T-helper 22 cell (primary cell): ENCODE measurements at places on chromosomes 3 and 15.

DNA sequence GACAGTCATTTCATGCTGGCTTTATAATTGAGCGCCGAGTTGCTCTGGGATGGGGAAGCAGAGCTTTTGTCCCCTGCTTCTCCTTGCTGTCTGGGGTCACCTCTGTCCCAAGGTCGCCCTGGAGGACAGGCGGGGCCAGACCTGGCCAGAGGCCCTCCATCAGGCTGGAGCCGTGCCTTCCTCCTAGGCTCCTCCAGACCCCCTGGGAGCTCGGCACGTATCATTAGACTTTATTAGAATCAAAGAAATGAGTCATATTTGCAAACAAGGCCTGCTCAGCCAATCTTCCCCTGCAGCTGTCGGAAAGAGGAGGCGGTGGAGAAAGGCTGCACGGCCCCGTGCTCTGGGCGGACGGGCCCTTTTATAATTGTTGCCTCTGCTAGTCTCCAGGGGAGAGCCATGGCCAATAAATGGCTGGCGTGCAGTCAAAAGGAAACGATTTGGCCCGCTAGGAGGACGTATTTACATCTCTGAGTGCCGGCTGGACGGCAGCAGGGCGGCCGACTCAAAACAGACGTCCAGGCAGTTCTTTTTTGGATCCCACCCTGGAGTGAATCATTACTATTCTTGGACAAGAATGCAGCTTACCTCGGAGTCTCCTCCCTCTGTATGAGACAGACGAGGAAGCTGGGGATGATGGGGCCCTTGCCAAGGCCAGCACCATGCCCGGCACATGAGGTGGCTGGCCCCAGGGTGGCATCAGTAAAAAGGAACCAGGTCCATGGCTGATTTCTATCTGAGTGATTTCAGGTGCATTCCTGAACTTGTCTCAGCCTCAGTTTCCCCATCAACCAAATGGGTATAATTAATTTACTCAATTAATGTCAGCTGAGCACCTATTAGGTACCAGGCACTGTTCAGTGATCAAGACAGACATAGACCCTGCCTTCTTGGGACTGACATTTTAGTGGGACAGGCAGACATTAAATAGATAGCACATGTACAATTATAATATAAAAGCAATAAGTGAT is 50.6 kb downstream of the SLC6A6 start:
- no peak for DNase-seq

- no peak for DNase-seq
Measured at GRCh38 chr3:152376351-152377183, 107.8 kb downstream of the MBNL1 start.

- DNase-seq, result no peak
Measured at GRCh38 chr3:74281705-74282104, 332.8 kb downstream of the CNTN3 start.

DNA sequence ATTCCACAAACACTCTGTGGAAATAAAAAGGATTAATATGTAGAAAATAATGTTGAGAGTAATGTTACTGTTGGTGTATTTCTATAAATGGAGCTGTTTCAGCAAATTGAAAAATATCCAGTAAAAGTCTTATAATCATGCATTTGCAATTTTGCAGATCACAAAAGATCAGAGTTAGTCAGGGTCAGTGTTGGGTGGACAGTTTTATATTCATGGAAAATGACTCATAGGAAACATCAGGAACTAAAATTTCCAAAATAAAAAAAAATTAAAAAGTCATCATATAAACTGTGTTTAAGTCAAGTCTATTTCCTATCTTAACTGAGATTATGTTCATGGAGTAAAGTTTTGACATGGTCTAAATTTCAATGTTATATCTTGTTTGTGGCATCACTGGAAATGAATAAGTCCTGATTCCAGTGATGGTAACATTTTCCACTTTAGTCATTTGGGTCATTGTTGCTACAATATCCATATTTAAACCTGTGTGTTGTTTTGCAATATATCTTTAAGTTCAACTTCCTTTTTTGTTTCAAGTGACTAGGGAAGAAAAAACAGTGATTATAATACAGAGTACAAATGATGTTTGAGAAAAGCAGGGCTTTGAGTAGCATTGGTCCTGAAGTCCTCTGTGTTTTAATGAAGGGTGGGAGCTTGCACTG is 37.8 kb downstream of the MITF start:
- no peak for DNase-seq

- DNase-seq, result no peak
Measured at GRCh38 chr15:27665002-27665401, 434.1 kb downstream of the OCA2 start.

- DNase-seq, result no peak
Measured at GRCh38 chr3:29721789-29722188, 440.9 kb downstream of the RBMS3 start.

DNA sequence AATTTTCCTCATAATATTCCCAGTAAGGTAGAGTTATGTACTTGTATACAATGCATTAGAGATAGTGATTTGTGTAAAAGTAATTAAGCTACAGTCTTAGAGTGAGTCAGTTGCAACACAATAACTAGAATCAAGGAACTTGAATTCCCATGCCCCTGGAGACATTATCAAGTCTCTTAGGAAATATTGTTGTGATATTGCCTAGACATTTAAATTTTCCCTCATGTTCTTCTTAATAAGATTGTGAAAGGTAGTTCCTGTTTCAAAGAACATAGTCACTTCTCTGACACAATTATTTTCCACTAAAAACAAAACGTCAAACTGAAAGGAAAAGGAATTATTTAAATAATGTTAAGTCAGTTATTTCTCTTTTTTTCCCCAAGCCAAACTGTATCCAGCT is 13.0 kb upstream of the ATP1B3 start:
- no peak for DNase-seq

- DNase-seq, result peak; percentile 67
Measured at GRCh38 chr3:112132975-112133448, at the start of gene GCSAM. Gene GCSAM, minus strand, starts transcription at chr3:112133248. Its CDS starts 128 bp downstream, at chr3:112133120.

DNA sequence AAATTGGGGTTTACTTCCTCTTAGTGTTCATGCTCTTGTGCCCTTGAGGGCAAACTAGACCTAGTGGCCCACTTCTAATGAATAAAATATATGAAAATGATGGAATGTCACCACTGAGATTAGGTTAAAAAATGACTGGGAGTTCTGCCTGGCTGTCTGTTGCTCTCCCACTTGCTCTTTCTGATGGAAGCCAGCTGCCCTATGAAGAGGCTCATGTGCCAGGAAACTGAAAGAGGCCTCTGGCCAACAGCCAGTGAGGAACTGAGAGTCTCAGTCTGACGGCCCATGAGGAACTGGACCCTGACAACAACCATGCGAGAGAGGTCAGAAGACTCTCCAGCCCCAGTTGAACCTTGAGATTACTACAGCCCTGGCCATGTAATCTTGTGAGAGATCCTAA is 107.1 kb upstream of the FHIT start:
- DNase-seq, result no peak

DNA sequence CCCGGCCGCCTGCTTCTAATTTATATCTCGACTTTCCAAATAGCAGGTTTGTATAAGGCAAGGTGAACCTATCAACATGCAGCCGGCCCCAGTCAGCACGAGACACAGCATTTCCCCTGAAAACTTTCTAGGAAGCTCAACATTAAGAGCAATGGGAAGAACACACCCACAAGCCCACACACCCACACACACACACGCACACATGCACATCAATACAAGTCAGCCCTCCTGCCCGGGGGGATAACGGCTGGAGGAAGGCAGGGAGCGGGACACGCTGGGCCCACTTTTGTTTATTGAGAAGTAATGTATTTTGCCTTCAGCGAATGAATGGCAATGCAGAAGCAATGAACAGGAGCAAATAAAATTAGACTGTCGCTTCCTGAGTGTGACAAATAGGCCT is 83.5 kb downstream of the PCSK6 start:
- no peak for DNase-seq

- no peak for DNase-seq
Measured at GRCh38 chr3:68287101-68287500, 632.7 kb upstream of the SUCLG2 start.

GRCh38 chr3:25587526-25587925 is 77.2 kb downstream of the TOP2B start:
- DNase-seq, result no peak

DNA sequence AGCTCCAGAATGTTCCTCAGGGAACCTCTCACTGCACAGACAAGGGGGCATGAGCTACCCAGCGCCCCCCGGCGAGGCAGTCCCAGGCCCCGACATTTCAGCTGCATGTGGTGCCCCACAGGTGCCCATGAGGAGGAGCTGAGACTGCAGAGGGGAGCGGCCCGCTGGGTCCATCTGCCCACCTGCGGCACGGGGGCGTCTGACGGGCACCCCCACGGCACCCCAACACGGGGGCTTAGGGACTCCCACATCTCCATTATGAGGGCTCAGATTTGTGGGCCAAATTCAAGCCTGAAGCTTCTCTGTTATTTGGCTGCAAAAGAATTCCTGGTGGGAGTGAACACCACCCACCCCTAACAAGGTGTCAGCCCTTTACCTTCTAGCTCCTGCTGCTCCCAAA is 258.4 kb downstream of the UACA start:
- no peak for DNase-seq

- DNase-seq, result no peak
Measured at GRCh38 chr15:56739964-56740640, 6.8 kb upstream of the ZNF280D start.

DNA sequence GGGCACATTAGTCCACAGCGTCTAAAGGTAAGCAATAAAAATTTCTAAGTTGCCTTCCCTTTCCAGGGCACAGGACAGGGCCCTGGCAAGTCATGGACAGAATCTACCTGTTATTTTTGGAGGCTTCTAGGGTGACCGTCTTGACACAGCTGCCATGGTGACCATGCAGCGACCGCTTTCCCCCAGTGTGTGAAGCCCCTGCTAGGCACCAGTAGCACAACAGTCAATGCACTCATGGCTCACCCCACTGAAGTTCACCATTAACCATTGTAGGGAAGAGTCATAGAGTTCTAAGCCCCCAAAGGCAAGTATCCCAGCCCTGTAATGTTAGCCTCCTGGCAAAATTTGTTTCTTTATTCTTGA is 43.8 kb upstream of the SLCO2A1 start:
- no peak for DNase-seq

DNA sequence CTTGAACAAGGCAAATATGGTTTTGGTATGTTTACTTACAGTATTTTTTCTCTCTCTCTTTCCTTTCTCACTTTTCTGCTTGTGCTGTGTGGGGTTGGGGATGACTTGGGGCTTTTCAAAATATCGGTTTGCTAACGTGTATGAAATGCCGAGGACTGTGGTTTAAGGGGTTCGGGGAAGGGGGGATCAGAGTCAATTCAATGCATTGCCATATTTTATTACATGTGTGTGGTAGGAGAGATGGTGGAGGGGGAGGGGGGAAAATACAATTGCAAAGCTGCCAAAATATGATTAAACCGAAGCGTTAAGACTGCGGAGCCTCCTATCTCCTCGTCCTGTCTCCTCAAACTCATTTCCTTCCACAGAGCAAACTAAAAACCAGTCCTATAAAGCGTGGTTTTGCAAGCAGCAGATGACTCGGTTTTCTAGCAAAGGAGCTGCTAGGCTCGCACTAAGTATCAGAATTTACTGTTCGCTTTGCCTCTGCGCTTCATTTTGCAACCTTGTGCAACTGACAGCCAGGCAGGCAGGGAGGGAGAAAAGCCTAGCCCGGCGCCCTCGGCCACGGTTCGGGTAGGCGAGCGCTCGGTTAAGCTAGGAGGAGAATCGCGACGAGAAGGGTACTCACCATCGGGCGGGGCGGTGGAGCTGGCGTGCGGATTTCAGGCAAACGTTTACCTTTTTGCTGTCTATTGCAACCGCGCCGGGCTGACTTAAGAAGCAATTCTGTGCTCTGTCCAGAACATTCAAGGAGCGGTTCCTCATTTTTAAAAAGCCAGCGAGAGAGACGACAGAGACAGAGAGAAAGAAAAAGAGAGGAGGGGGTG is 4.0 kb upstream of the NR2F2 start:
- DNase-seq, result no peak

DNA sequence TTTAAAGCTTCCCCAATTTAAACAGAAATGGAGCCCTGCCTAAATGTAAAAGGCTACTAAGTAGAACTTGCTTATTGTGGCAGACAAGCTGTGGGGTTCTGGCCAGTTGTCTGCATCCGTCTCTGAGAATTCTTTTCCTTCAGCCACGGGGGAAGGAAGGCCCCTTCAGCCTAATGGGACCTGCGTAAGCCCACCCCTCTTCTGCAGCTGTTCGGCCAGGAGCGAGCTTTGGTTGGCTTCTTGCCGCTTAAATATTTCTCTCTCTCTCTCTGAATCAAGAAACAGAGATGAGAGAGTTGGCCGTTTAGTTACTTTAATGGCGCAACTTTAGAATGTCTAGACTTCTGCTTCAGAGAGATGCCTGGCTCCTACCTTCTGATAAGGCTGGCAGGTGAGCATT is 151.7 kb upstream of the PROK2 start:
- DNase-seq, result no peak

DNA sequence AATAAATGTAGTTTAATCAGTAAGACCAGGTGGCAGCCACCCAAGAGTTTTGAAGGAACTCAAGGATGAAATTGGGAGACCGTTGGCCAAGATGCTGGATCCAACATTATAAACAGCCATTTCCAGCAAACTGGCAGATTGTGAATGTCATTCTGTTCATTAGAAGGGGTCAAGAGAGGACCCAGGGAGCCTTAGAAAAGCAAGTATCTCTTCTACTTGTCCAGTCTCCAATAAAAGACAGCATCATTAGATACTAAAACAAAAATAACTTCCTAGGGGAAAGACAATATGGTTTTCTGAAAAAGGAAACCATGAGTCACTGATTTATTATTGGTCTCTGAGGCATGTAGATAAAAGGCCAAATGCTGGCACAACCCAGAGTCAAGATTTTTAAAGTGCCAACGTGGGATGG is 67.9 kb downstream of the GADL1 start:
- DNase-seq, result no peak

DNA sequence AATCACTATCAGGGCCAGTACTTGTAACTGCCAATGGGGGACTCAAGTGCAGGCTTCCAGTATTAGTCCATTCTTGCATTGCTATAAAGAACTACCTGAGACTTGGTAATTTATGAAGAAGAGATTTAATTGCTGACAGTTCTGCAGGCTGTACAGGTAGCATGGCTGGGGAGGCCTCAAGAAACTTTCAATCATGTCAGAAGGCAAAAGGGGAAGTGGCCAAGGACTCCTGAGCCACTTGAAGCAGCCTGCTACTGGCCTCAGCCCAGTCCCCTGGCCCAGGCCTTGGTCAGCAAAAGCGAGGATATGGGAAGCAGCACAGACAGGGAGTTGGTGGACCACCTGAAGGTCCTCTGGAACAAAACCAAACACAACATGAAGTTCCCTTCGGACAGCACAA is 29.2 kb upstream of the OR5K1 start:
- DNase-seq, result no peak

- no peak for DNase-seq
Measured at GRCh38 chr15:81941479-81941878, 104.3 kb downstream of the MEX3B start.
